NCI-H69 (cell line): ENCODE measurements at places on chromosomes 2 and 18.
A peak's percentile ranks its signal among the peaks of the same experiment; 100 is the strongest.

DNA sequence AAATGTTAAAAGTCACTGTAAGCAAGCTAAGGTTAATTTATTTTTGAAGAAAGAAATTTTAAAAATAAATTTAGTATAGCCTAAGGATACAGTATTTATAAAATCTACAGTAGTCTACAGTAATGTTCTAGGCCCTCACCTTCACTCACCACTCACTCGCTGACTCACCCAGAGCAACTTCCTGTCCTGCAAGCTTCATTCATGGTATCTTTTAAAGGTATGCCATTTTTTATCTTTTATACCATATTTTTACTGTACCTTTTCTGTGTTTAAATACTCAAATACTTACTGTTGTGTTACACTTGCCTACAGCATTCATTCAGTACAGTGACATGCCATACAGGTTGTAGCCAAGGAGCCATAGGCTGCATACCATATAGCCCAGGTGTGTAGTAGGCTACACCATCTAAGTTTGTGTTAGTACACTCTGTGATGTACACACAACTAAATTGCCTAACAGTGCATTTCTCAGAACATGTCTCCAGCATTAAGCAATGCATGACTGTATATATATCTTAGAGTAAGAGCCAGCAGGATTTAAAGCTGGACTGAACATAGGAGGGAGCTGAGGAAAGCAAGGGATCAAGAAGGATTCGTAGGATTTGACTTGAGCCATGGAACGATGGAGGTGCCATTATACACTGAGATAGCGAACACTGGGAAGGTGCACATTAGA, 83.1 kb upstream of the KLF7 start:
- DNase-seq, result no peak

DNA sequence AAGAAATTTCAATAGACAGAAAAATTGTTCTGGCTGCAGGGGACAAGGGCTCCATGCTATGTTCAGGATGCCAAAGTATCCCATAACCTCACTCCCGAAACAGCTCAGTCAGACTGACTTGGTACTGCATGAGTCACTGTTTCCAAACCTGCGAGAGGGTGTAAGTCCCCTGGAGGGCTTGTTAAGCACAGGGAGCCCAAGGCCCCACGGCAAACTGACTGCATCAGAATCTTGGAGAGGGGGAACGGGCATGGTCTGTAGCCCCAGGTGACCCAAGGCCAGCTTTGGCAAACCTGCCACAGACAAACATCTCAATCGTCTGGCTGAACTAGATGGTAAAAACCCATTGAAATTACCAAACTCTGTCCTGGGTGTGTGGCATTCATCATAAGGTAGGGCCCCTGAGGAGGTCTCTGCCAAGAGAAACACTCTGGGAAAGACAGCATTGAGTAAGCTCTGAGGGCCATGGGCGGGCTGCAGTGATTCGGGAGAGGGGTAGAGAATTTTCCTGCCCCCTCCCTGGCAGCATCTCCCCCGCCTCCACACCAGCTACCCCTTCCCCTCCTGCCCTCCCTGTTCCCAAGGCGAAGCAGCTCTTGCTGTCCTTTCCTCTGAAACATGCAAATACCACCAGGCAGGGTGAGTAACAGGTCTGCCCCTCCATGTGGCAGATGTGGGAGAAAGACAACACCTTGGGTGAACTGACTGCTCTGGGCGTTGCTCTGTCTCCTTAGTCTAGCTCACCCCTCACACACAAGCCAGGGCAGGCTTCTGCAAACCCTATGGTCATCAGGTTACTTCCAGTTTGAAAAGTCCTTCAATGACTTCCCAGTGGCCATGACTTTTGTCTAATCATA, 274.7 kb upstream of the SIX2 start:
- no peak for DNase-seq

- DNase-seq, result no peak
Measured at GRCh38 chr2:148653437-148653836, 8.9 kb downstream of the EPC2 start.

GRCh38 chr2:60478660-60479059, 74.8 kb downstream of the BCL11A start:
- no peak for DNase-seq

- no peak for DNase-seq
Measured at GRCh38 chr2:161077367-161078210, 82.6 kb upstream of the TANK start.

GRCh38 chr2:120878970-120879369, 143.3 kb downstream of the GLI2 start:
- DNase-seq, result peak; percentile 66

- no peak for DNase-seq
Measured at GRCh38 chr18:44170208-44170880, 510.3 kb upstream of the SETBP1 start.

- no peak for DNase-seq
Measured at GRCh38 chr2:68352651-68353391, 12.3 kb upstream of the PLEK start.

DNA sequence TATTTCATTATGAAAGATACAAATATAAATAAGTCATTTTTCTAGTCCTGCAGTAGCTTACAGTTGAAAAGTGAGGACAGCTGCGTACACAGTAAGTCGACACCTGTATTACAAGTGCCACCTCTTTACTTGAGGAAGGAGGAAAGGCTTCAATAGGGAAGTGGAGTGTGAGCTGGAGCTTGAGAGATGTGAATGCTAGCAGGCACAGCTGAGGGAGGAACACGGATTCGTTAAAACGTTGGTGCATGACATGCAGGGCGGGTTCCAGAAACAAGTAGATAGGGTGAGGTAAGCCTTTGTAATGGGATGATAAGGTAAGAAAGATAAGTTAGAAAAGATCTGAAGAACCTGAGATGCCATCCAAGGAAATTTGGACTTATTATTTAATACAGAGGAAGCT, 98.1 kb upstream of the CSRNP3 start:
- no peak for DNase-seq

- no peak for DNase-seq
Measured at GRCh38 chr2:238484522-238485452, 58.1 kb downstream of the ASB1 start.

DNA sequence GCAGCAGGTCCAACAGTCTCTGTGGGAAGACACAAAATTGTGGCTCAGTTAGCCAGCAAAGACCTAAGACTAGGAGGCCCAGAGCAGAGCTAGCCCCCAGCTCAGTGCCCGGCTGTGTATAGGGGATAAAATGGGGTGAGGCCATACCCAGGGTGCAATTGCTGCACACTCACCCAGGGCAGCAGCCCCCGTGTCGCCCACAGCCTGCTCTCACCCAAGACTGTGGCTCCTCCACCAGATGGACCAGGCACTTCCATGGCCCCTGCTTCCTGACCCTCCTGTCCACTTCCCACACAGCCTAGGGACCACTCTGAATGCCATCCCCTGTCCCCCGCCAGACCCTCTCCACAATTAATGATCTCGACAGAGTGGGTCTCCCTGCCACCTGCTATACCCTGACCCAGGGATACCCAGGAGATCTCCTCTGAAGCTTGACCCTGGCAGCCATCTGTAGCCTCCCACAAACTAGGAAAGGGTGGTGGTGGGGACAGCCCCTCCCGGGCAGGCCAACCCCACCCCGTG, 85.7 kb downstream of the HS1BP3 start:
- no peak for DNase-seq

DNA sequence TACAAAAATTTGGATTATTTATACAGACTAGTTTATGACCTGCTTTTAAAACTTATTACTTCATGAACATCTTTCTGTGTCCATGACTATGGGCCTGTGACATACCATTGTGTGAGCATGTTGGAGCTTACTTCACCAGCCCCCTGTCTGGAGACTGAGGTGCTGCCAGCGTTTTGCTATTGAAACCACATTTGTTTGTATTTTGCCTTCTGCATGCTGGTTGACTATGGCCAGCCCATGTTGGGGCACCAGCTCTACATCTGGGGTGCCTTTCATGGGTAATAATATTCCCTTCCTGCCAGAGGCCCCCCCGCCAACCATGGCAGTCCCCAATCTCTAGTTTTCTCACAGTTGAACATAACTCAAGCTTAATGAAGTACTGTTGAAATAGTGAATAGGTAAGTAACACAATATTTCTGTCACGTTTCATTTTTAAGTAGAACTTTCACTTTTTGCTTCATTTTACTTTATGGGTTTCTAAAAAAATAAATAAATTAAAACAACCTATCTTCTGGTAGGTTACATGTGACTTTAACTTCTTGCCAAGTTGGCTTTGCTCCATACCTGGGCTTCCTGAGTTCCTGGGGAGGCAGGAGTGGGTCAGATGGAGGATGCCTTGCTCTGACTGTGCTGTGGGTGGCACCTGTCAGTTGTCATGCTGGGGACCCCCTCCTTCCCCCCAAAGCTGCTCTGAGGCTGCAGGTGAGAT, 63.9 kb downstream of the DGKD start:
- DNase-seq, result no peak

GRCh38 chr2:118644190-118644589, 203.3 kb downstream of the EN1 start:
- no peak for DNase-seq

DNA sequence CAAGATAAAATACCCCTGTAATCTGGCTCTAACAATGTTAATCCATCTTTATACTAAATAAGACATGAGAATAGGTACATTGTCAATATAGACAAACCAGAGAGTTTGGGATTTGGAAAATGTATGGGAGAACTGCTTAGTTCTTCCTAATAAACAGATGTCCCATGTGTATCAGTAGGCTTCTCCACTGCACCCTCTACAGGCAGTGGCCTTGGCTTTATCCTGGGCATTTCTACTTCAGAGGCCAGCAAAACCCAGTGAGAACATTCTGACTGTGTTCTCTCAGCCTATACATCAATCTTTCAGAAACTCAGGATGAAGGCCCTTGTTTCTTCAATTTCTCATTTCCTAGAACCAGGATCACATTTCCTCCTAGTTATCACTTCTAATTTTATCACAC, 1167.5 kb upstream of the ACVR2A start:
- DNase-seq, result no peak

GRCh38 chr2:60699617-60700016, 56.5 kb upstream of the PAPOLG start:
- DNase-seq, result no peak

DNA sequence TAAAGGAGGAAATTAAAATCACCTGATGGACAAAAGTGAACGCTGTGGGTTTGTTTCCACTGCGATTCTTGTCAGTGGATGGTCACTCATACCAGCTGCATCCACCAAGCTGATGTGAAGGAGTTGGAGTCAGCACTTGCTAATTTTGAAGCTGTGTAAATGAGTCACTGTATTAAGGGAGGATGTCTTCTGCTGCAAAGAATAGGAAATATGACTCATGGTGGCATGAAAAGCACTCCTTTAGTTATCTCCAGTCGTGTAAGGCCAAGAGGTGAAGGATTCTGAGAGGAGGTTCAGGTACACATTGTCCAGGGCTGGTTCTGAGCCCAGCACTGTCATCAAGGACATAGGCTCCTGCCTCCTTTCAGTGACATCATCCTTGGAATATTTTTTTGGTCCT, 71.7 kb upstream of the SKOR2 start:
- DNase-seq, result no peak

GRCh38 chr2:241496003-241496707, 12.2 kb downstream of the STK25 start:
- no peak for DNase-seq

- no peak for DNase-seq
Measured at GRCh38 chr2:42897358-42897757, 105.0 kb upstream of the HAAO start.

DNA sequence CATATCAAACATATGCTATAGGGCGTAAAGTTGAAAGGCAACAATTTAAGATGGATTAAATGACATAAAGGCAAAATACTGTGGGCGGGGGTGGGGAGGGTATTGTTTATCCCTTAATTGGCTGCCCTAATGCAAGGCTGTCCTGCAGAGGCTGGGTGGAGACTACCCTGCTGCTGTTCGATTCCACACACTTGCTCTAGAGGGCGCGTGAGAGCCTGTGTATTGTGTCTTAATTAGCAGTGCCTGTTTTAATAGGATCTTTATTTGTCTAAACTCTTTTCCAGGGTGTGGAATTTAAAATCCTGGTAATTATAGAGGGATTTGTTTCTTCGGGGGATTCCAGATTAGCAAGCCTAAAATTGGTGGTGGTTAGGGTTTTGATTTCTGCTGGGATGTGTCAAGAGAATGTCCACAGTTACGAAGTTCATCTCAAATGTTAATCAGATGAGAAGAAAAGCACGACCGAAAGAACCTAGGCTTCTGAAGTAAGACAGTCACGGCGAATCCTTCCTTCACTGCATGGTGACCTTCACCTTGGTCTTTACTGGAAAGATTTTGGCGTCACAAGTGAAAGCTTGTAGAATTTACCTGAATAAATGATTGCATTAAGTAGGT, 103.5 kb upstream of the MAP3K20 start:
- peak; percentile 68 for DNase-seq

GRCh38 chr2:230980468-230980867, 15.5 kb upstream of the SPATA3 start:
- DNase-seq, result no peak

- DNase-seq, result no peak
Measured at GRCh38 chr2:65562890-65563289, 130.5 kb upstream of the SPRED2 start.

GRCh38 chr2:205500951-205501350, 181.3 kb upstream of the NRP2 start:
- no peak for DNase-seq

- no peak for DNase-seq
Measured at GRCh38 chr2:170823088-170823897, 6.6 kb downstream of the GAD1 start.

DNA sequence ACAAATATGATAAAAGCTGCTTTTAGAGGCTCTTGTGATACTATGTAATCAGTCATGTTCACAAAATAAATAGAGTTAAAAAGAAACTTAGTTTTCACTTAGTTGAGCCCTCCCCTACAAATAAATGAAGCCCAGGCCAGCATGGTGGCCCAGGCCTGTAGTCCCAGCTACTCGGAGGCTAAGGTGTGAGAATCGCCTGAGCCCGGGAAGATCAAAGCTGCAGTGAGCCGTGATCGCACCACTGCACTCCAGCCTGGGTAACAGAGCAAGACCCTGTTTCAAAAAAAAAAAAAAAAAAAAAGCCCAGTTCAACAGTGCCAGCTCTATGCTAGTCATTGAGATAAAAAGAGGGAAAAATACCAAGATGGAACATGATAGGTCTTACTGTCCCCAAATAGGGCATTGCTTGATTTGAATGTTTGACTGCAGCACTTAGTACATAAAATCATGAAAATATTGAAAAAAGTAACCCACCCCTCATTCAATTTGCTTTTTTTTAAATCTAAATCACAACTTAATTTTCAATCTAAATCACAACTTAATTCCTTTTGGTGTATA, 1.5 kb downstream of the ASNSD1 start:
- DNase-seq, result no peak

- no peak for DNase-seq
Measured at GRCh38 chr18:9867071-9867594, 18.6 kb upstream of the TXNDC2 start.

DNA sequence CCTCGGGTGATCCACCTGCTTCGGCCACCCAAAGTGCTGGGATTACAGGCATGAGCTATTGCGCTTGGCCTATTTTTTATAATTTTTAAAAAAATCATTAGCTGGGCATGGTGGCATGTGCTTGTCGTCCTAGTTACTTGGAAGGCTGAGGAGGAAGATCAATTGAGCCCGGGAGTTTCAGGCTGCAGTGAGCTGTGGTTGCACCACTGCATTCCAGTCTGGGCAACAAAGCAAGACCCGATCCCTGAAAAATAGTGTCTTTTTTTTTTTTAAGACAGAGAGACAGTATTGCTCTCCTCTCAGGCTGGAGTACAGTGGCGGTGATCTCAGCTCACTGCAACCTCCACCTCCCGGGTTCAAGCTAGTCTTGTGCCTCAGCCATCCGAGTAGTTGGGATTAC, 4.8 kb downstream of the SSB start:
- no peak for DNase-seq
